ENCODE measurements at places on chromosomes 1 and 21.

DNA sequence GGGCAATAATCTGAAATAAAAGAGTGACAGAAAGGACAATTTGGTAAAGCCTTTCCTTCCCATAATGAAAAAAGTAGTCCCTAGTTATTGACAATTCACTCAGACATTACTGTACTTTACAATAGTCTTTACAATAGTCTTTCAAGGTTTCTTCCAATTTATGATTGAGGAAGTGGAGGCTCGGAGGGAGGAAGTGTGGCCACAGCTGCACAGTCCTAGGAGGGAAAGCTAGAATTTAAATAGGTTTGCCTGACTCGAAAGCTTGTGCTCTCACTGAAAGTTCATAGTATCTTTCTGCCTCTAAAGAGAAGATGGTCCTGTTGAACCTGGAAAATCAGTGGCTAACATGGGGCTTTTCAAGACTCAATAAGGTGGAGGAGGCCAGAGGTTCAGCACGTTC, 203.2 kb downstream of the SDCCAG8 start:
- no peak for DNase-seq

GRCh38 chr1:171196351-171196750, 11.3 kb downstream of the FMO2 start:
- DNase-seq, result no peak

GRCh38 chr1:169184812-169185211, 78.3 kb downstream of the ATP1B1 start:
- no peak for DNase-seq

DNA sequence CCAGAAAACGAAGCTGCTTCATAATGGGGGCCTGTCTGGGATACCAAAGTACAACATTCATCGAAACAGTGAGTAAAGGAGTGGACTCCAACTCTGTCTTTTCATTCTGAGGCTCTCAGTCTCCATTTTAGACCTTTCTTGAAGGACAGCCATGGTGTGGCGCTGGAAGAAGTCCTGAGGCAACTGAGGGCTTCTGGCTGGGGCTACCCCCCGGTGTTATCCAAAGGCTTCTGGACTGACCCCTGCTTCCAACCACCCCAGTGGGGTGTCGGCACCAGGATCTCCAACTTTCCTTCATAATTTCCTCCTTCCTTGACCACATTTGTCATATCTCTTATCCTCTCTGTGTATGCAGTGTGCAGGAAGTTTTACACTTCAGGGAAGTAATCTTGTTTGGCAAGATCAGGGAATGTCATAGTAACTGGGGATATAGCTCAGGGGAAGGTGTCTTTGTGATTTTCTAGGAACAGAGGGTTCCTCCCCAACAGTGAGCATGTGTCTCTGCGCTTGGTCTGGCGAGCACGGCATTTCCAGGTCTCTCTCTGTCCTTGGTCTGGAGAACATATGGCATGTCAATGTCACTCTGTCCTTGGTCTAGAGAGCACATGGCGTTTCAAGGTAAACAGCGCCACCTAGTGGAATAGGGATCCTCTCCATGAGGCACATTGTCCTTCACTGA, 19.4 kb upstream of the BSDC1 start:
- no peak for DNase-seq
